ENCODE measurements at places on chromosomes 1 and 21. TPM values are rescaled to one million over a fixed set of nuclear protein-coding genes. Genes with fewer than 3 reads are reported as not detected.

The CFHR3 gene
- total RNA-seq: not detected

The PLPP3 gene
- total RNA-seq: 46.4 TPM

DNA sequence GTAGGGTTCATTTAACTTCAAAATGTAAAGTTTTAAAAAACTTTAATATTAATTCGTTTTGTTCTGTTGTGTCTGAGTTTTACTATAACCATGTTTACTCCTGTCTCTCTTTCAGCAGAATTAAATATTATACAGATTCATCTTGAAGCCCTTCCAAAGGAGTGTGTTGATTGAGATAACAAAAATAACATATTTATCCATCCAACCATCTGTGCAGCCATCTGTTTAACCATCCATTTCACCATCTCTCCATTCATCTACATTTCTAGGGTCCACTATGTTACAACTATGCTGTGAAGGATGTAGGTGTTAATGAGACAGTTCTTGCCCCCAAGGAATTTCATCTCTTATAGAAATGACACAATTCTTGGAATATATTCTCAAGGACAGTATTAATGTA is 36.0 kb upstream of the GNG12 start:
- no peak for DNase-seq

DNA sequence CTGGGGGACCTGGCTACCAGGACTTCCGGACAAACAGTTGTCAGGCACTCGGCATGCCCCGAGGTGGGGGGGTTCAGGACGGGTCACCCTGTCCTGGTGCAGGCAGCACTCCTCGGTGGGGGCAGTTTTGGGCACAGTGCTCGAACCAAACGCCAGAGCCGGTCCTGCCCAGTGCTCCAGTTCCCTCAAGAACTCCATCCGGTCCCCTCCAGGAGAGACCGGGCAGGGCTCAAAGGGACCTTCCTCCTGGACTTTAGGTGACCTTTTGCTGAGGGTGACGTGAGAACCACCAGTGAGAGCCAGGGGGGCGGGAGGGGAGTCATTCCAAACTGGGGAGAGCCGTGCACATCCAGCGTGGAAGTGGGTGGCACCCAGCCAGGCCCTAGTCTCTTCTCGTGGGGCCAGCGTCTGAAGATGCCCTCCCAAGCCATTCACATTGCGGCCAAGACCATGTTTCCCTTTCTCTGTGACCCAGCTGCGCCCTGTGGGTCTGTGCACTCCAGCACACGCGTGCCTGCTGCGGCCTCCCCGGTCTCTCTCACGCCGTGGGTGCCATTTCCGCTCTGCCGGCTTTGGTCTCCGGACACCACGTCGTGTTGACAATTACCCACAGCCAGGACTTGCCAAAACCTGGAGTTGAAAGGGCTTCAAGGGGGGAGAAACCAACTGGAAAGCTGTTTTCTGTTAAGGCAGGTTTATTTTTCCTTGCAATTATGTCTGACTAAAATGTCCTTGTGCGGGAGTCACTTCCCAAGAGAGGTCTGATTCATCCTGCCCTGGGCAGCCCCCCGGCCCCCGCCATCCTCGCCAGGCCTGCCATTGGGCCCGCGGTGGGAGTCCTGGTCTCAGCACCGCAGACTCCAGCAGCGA is 178.8 kb upstream of the ARHGEF16 start:
- peak; percentile 1 for DNase-seq

GRCh38 chr21:31921079-31921478 is 48.3 kb downstream of the HUNK start:
- peak; percentile 91 for DNase-seq

GRCh38 chr1:61604684-61605083 is 120.3 kb downstream of the TM2D1 start:
- DNase-seq: no peak

The HSD11B1 gene
- total RNA-seq: 0.28 TPM

The CNR2 gene
- total RNA-seq: not detected
